ENCODE measurements at places on chromosomes 2 and 18.

DNA sequence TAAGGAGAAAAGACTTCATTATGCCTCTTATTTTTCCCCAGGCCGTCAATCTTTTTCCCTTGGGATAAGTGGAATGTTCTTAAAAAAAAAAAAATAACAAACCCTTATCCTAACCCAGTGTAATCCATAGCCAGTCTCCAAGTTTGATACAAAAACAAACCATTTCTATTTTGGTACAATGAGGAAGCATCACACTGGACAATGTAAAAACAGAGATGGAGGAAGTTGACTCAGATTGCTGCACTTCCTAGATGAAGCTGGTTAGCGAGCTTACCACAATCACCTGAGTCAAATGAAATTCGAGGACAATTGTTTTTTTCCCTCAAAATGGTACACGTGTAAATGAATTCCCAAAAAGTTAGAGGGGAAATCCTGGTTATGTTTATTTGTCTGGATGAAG is 259.7 kb downstream of the TCF4 start:
- no peak for DNase-seq

- no peak for DNase-seq
Observed at GRCh38 chr2:121346407-121346806, 61.4 kb upstream of the TFCP2L1 start.

- DNase-seq = peak; percentile 59
Observed at GRCh38 chr2:236177604-236177966, 9.4 kb upstream of the GBX2 start.

GRCh38 chr2:25842155-25842554 is 36.1 kb downstream of the ASXL2 start:
- no peak for DNase-seq

DNA sequence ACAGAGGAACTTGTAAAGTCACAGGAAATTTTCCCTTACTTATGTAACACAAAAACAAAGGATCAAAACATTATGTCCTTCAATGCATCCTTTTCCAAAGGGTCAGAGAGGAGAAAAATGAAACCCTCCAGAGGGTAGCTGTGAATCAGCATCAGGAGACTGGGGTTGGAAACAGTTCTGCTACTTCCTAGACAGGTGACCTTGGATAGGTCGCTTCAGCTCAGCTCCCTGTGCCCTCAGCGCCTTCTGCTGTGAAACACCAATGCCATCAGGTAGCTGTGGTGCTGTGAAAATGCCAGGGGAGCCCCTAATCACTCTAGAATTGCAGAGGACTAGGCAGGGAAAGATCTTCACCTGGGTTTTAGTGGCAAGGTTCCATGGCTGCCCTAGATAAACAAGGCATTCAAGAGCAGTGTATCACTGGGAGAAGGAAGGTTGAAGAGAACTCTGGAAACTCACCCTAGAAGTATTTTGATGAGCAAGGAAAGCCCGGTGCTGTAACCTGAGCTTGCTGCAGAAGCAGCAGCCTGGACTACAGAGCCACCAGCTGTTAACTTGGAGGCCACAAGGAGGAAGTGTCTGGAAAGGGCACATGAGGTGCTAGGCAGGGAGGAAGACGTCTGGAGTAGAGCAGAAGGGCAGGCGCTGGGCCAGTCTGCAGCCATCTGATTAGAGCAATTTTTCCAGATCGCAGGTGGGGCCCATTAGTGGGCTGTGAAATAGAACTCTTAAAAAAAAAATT is 100.7 kb upstream of the MCFD2 start:
- no peak for DNase-seq

- no peak for DNase-seq
Observed at GRCh38 chr2:53562407-53562806, 205.2 kb upstream of the CHAC2 start.

- DNase-seq = no peak
Observed at GRCh38 chr2:108067820-108068405, 81.6 kb downstream of the SLC5A7 start.

- DNase-seq = no peak
Observed at GRCh38 chr2:149353421-149353820, 23.0 kb downstream of the LYPD6 start.

DNA sequence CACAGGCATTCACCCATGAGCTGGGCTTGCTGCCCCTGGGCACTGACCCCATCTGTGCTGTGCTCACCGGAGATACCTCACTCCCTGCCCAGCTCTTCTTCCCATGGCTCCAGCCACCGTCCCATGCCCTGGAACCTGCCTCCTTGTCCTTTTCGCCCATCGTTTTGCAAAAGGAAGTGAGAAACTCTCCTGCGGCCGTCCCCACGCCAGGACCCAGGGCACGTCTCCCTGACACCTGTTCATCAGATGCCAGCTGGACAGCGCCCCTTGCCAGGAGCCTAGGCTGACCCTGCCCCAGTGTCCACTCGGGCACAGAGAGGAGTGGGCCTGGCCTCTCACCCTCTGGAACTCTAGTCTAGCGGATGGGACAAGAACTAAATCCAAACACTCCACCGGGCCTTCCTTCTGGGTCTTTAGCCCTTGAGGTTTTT is 238.6 kb downstream of the SEPTIN10 start:
- DNase-seq = no peak

DNA sequence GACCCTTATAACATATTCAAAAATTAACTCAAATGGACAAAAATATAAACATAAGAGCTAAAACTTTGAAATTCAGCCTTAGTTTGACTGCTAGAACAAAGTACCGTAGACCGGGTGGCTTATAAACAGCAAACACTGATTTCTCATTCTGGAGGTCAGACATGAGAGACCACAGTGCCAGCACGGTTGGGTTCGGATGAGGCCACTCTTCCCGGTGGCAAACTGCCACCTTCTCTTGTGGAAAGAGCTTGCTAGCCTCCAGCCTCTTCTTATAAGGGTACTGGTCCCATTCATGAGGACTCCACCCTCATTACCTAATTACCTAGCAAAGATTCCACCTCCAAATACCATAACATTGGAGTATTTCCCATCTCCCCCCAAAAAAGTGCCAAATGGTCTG is 91.3 kb downstream of the FAM210A start:
- no peak for DNase-seq

DNA sequence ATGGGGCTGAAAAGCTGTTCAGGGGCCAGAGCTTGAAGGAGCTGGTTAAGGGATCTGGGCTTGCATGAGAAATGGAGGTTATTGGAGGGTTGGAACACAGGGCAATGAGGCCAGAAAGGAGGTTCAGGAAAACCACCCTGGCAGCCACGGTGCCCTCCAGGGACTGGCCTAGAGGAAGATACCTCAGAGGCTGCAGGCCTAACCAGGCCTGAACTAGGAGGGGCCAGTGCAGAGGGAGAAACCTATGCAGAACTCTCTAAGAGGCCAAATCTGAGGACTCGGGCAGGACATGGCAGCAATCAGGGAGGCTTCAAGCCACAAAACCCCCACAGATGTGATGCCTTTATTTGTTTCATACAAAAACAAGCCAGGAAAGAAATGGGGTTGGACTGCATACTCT is 66.8 kb downstream of the BIN1 start:
- DNase-seq = no peak

DNA sequence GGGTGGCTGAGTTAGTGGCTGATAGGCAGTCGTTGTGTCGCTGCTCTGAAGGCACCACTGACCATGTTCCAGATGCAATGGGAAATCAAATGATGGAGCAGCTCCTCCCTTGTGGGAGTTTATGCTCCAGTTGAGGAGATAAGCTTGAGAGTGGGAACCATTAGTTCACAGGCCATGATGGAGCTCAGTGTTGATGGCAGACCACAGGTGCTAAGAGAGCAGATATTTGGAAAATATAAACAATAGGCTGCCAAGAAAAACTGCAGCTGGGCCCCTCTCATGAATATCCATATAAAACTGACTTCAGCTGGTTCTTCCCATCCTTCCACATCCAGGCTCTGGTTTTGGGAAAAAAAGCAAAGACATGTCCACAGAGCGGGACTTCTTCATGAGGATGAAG is 63.1 kb downstream of the EPAS1 start:
- DNase-seq = no peak

- DNase-seq = no peak
Observed at GRCh38 chr2:70894765-70895164, 40.9 kb upstream of the ATP6V1B1 start.

DNA sequence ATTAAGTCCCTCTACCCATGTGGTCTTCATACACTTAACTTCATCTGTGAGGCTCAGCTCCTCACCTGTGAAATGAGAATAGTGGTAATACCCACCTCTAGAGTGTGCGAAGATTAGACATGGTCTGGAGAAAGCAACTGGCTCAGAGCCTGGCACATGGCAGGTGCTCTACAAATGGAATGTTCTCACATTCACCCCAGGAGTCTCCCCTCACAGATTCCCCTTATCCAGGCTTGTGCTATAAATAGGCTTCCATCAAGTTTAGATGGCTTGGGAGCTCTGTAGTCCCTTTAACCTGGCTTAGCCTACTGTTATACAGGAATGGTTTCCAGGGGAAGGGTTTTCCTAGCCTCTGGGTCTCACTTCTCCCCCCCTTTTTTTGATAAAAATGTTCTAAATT is 455.9 kb downstream of the RNF144A start:
- no peak for DNase-seq

DNA sequence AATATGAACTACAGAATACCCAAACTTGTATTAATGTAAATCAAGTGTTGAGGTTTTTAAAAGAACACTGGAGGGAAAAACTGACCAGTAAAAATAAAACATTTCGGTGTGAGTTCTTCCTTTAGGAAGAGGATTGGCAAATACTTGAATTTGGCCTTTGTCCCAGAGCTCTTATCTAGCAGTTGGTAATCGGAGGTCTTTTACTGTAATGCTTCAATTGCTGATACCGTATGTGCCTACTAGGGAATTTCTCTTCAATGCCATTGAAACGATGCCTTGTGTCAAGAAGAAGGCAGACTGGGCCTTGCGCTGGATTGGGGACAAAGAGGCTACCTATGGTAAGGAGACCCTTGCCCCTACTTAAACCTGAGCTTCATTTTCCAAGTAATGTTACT is 4.1 kb downstream of the RRM2 start:
- no peak for DNase-seq

DNA sequence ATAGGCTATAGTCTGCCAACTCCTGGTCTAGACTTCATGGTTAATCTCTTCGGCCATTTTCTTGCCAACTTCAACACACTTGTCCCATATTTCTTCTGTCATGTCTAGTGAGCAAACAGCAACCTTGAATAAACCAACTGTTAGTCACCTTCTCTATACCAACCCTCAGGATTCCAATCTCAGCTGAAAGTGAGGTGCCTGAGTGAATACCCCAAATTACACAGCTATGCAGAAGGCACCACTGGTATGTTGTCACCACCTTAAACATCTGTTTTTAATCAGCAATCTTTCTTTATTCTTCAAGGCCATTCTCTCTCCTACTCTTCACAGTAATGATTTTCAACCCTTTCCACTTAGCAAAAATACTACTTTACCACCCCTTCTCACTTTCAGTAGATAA is 39.3 kb downstream of the THOC1 start:
- no peak for DNase-seq

DNA sequence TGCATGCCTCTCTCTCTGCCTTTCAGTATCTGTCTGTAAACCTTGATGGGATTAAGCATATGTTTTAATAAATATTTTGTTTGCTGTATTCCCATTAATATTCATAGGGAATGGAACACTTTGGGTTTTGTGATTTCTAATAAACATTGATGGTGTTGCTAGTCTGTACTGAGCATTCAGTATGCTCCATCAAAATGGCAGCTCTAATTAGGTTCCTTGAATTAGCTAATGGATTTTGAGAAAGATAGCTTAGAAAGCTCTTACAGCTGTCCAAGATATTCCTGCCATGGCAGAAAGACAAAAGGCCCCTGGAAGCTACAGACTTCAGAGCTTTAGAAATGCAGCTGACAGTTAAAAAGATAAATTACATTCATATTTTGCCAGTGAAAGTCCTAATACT is 199.2 kb upstream of the NRP2 start:
- no peak for DNase-seq

- no peak for DNase-seq
Observed at GRCh38 chr2:199456383-199457146, 1.2 kb downstream of the SATB2 start.

Data from neuronal stem cell (in vitro differentiated cells).